Muscle of arm (tissue), 14 donors: ENCODE measurements at places on chromosomes 6 and 20. TPM values are rescaled to one million over a fixed set of nuclear protein-coding genes. Genes with fewer than 3 reads are reported as not detected.
A peak's percentile ranks its signal among the peaks of the same experiment; 100 is the strongest.

The HDGFL1 gene
- polyA plus RNA-seq, result not detected

The RAET1L gene
- polyA plus RNA-seq, result not detected

The ZNF343 gene
- 11.1 TPM for polyA plus RNA-seq

The PBOV1 gene
- polyA plus RNA-seq, result not detected

The SYCP2 gene
- 2.1 TPM for polyA plus RNA-seq

The TAP2 gene
- 13.7 TPM for polyA plus RNA-seq

The GINS1 gene
- polyA plus RNA-seq, result 7.7 TPM

The HLA-DPB1 gene
- polyA plus RNA-seq, result 9.4 TPM

The ZNF311 gene
- not detected for polyA plus RNA-seq

The OPN5 gene
- not detected for polyA plus RNA-seq

The FAM184A gene
- 15.3 TPM for polyA plus RNA-seq

DNA sequence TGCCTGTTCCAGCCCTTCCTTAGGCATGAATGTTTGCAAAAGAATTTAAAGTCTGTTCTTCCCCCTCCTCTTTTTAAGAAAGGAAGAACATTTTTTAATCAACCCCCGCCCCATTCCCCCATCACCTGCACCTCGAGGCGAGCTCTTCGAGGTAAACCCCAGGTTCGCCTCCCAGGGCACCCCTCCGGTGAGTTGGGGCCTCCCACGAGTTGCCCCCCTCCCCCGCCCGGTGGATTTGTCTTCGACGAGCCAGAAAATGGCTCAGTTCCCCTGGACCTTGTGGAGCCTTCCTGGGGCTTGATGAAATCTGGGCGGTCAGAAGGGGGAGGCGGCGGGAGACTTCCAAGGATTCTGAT is 256 bp upstream of the OVOL2 start:
- no peak for DNase-seq

DNA sequence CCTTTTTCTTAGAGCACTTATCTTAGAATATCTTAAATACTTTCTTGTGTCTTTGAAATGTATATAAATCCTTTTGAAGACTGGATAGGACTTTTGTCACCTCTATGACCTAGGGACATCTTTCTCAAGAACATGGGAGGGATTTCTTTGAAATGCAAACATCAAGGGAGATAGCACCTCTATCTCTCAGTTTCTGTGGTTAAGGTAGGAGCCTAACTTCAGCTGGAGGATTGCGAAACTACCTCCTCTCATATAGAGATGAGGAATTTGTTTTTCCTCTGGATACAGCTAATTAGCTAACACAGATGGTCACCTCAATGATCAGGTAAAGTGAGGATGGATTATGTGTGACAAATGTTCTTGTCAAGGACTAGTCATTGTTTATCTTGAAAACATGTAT is 631.3 kb upstream of the IMPG1 start:
- DNase-seq, result no peak

DNA sequence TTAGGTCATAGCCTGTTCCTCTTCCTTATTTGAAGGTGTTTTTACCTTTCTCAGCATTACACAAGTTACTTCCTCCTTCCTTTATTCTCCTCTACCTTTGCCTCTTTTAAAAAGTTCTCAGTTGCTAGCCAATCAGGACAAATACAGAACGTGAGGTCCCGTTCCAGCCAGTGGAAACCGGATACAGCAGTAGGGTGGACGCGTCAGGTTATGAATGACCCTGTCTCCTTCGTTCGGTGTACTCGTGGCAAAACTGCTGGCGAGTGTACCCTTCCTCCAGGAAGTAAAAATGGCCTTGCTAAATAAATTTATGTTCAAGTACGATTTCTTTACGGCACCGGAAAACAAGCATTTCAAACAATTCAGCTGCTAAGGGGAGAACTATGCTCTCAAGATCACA is 77.0 kb upstream of the MLN start:
- no peak for DNase-seq

DNA sequence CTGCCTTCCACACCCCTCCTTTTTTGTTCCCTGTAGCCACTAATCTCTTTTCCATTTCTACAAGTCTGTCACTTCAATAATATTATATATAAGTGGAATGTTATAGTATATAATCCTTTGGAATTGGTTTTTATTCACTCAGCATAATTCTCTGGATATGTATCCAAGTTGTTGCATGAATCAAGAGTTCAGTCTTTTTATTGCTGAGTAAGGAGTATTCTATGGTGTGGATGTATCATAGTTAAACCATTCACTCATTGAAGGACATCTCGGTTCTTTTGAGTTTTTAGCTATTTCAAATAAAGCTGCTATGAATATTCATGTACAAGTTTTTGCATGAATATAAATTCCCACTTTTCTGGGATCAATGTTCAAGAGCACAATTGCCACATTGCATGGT is 69.5 kb upstream of the TASP1 start:
- DNase-seq, result no peak

GRCh38 chr6:170480050-170480692 is 72.9 kb downstream of the PSMB1 start:
- no peak for DNase-seq

- peak; percentile 21 for DNase-seq
These were observed 90.9 kb upstream of the INSM1 start for GRCh38 chr20:20276811-20277530.

- DNase-seq, result no peak
These were observed 23.0 kb upstream of the BMP5 start for GRCh38 chr6:55898342-55898741.

DNA sequence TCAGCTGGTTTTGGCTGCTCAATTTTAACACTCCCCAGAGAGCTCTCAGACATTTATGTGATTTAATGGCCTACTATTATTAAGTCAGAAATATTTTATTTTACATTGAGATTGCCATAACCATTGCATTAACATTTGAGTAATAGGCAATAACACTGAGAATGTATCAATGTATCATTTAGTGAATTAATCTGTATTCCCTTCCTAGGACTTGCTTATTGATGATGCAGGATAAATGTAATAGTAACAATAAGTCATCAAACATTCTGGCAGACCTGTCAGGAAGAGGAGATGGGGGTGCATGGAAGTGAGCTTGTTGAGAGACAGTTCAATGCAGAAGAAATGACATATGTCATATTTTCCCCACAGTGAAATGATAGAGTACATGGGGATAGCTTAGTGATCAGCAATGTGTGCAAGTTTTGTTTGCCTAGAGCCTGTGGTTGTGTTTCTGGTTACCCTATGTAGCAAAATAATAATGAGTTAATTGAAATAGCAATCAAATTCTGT is 458.9 kb downstream of the EYS start:
- no peak for DNase-seq

- no peak for DNase-seq
These were observed 851.2 kb upstream of the EYS start for GRCh38 chr6:66558189-66558588.

GRCh38 chr20:21510414-21511384 is 3.2 kb downstream of the NKX2-2 start:
- DNase-seq, result no peak

- DNase-seq, result no peak
These were observed 10.9 kb downstream of the SPATS1 start for GRCh38 chr6:44353336-44353735.

- DNase-seq, result no peak
These were observed 280.3 kb upstream of the SYNCRIP start for GRCh38 chr6:85923013-85923430.

- DNase-seq, result no peak
These were observed 1.8 kb upstream of the NTSR1 start for GRCh38 chr20:62706857-62707256.

DNA sequence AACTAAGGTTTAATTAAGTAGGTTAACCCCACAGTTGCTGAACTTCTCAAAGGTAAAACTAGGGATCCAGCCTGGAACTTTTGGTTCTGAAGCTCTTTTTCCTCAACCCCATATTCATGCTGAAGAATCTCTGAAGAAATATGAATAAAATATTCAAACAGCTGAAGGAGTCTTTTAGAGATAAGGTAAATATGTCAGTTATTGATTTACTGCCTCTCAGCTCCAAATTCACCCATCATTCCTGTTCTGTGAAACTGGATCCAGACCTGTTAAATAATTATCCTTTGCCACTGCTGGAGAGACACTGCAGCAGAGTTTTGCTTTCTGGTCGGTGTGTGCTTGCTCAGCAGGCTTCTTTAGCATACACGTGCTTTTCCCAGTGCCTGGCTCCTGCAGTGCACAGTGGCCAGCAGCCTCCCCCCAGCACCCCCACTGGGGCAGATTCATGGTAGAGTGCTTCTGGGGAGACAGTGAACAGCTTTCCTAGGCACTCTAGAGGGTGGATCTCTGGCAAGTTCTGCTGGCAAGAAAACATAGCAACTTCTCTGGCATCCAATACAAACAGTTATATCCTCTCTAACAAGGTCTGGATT is 62.0 kb upstream of the BCLAF1 start:
- no peak for DNase-seq

- no peak for DNase-seq
These were observed 9.7 kb upstream of the MARCKS start for GRCh38 chr6:113847447-113847846.

DNA sequence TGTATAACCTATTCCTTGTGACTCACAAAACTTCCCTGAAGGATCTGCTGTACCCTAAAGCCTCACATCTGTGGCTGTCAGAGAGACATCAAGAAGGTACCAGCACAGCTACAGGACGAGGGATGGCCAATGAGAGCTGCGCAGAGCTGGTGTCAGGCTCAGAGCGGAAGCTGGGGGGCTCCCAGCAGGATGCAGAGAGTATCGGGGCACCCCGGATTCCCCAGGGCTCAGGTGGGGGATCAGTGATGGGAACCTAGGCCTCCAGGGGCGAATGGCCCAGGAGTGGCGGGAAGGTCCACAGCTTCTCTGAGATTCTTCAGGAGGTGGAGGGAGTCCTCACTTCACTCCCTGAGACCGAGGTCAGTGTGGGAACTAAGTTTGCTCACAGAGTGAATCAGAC is 30.9 kb upstream of the SMOC2 start:
- DNase-seq, result no peak

DNA sequence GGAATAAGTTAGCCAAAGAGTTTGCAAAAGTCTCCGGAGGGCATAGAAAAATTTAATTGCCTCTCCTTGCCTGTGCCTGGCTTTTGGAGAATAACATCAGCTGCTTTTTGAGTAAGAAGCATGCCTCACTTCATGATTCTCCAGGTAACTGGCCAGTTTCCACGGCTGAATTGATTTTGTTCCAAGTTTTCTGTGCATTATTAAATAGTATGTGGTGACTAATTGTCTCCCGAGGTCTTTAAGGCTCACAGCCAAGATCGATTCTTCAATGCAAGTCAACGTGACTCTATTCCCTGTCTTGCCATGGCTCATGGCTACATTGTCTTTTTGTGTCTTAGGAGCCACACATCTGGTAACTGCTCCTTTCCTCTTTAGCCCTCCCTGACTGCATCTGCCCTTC is 54.2 kb downstream of the CNR1 start:
- DNase-seq, result no peak

GRCh38 chr20:51938559-51939258 is 136.4 kb upstream of the SALL4 start:
- no peak for DNase-seq

DNA sequence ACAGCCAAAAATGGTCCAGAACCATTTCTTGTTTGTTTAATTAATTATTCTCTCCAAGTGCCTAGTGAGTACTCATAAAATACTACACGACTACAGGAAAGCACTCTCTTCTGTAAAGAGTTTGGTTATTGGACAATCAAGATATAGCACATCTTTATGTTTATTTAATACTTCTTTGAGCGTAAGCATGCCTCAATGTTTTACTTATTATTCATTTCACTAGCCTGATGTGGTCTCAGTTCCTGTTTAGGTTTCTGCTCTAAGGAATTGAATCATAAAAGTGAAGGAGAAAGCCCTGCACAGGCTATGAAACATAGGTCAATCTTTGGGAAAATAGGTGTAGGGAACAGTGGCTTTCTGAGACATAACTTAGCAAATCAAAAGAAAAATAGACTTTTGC is 45.9 kb upstream of the AIG1 start:
- DNase-seq, result no peak

GRCh38 chr6:447381-448165 is 56.0 kb downstream of the IRF4 start:
- no peak for DNase-seq

- DNase-seq, result peak; percentile 44
These were observed 50.8 kb downstream of the KAT14 start for GRCh38 chr20:18188434-18188833.

DNA sequence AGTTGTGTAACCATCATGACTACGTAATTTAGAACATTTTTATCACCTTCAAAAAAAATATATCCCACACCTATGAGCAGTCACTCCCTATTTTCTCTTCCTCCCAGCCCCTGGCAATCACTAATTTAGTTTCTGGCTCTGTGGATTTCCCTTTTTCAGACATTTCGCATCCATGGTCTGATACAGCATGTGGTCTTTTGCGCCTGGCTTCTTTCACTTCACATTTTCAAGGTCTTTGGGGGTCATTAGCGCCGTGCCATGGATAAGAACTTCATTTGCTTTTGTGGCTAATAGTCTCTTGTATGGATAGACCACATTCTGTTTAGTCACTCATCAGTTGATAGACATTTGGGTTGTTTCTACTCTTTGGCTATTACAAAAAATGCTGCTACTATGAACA is 44.9 kb upstream of the DUSP22 start:
- DNase-seq, result no peak

DNA sequence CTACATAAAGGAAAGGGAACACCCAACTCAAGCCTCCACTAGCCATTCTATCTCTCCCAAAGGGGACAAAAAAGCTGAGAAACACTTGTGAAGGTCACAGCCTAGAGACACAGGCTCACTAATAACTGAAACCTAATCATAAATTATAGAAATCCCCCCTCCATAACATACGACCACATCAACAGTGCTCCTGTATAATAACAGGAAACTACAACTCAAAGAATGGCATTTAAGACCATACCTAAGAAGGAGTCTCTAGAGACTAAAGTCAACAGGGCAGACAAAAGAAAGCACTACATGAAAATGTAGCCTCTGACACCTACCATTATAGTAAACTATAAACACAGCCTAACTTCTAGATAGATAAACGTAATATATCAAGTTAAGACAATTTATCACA is 82.7 kb downstream of the THEMIS start:
- DNase-seq, result no peak

DNA sequence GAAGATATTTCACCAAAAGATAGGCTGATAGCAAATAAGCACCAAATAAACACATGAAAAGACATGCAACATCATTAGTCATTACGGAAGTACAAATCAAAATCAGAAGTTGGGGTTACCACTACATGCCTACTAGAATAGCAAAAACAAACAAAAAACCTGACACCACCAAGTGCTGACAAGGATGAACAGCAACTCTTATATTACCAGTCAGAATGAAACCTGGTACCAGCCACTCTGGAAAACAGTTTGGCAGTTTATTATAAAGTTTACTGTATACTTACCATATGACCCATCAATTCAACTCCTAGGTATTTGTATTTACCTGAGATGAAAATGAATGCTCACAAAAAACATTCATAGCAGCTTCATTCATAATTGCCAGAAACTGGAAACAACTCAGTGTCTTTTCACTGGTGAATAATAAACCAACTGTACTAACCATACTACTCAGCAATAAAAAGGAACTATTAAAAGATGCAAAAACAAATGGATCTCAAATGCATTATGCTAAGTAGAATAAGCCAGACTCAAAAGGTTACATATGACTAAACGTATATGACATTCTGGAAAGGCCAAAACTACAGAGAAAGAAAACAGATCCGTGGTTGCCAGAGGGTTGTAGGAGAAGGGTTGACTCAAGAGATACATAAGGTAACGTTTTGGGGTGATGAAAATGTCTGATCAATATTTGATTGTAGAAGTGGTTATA is 33.0 kb downstream of the NUP153 start:
- DNase-seq, result no peak

GRCh38 chr6:44278315-44278714 is 8.1 kb downstream of the TMEM151B start:
- no peak for DNase-seq

GRCh38 chr6:11700118-11700718 is 78.4 kb downstream of the ADTRP start:
- peak; percentile 60 for DNase-seq
